ENCODE measurements at places on chromosomes 6 and 20. TPM values are rescaled to one million over a fixed set of nuclear protein-coding genes. Genes with fewer than 3 reads are reported as not detected.
A peak's percentile ranks its signal among the peaks of the same experiment; 100 is the strongest.

DNA sequence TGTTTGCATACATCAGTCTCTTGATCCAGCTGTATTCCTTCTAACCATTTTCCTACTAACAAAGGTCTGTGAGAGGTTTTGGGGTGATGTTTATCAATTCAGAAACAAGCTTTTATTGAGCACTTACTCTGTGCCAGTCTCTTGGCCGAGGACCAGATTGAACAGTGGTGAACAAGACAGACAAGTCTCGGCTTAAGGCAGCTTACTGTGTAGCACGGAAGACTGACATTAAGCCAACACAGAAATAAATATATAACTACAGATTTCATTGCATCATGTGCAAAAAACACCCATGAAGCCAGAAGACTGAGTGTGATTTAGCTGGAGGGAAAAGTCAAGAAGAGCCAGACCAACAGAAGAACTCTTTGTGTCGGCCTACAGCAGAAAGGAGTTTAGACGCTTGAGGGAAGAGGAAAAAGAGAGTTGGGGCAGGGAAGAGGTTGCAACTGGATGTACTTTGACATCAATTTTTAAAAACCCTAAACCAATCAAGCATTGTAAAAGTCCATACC lies 549.6 kb upstream of the CITED2 start:
- no peak for DNase-seq

DNA sequence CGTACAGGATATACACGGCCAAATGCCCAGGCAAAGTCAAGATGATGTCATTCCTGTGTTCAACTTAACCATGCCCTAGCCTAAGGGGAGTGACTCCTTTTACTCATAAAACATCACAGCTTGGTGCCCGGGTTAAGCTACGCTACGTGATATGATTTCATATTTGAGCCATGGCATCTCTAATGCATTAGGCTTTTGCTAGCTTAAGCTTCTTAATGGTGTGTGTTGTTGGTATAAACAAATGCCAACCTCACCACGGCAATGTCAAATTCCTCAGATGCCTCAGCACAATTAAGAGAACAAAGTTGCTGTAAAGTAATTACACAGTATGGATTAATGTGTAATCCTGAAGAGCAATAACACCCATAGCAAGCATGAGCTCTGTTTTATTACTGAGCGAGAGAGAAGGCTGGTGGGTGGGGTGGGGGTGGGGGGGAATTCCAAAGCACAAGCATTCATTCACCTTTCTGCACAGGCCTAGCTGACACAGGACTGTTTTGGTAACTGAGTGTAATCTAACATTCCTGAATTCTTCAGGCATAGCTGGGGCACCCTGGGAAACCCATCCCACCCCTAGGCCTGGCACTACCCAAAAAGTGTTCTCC lies 44.7 kb upstream of the CNKSR3 start:
- DNase-seq, result no peak

- no peak for DNase-seq
These were observed 1.5 kb downstream of the TTPAL start for GRCh38 chr20:44477151-44477550.

DNA sequence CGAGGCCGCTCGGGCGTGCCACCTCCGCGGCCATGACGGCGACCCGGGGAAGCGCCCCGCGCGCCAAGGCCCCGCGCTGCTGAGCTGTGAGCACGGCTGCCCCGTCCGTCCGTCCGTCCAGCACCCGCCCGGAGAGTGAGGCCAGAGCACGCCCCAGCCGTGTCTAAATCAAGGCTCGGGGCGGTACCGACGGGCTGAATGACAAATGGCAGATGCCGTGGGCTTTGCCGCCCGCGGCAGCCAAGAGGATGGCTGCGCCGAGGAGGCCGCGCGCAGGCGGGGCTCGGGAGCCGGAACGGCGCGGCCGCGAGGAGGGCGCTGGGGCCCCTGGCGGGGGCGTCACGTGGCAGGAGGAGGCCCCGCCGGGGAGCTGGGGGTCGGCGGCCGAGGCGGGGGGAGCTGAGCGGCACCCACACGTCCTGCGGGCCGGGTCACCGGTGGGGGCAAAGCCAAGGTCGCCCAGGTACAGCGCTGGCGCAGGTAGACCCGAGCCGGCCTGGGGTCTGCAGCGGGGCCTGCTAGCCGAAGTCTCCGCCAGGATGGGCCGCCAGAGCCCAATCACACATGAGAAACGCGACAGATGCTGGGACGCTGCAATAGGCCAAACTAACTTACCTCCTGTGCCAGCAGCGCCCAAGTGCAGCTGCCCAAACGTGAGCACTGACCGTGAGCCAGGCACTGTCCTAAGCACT lies at the start of gene PLAGL1:
Gene PLAGL1, minus strand, starts transcription at position 140 of the 692 bp plus-strand sequence. CDS start 60,123 bp downstream, outside the sequence.
- peak; percentile 78 for DNase-seq

DNA sequence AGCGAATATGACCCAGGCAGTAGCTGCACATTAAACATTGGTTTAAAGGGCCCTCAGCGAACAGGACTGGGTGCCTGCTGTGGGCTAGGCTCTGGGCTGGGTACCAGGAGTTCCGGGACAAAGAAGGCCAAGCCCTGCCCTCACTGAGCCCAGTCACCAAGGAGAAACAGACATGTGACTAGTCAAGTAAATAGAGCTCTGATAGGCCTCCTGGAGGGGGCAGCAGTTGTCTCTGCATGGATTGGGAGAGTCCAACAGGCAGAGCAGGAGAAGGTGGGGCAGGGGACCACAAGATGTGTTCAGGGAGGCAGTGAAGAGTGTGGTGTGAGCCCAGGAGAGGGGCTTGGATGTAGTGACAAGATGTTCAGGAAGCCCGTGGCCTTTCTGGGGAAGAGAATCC lies 3.1 kb downstream of the HM13 start:
- DNase-seq, result peak; percentile 89

GRCh38 chr6:13116155-13116554 lies 212.2 kb downstream of the TBC1D7 start:
- DNase-seq, result no peak

GRCh38 chr6:34005901-34006531 lies 139.9 kb downstream of the GRM4 start:
- DNase-seq, result peak; percentile 94

The NOX3 gene
- total RNA-seq, result not detected

DNA sequence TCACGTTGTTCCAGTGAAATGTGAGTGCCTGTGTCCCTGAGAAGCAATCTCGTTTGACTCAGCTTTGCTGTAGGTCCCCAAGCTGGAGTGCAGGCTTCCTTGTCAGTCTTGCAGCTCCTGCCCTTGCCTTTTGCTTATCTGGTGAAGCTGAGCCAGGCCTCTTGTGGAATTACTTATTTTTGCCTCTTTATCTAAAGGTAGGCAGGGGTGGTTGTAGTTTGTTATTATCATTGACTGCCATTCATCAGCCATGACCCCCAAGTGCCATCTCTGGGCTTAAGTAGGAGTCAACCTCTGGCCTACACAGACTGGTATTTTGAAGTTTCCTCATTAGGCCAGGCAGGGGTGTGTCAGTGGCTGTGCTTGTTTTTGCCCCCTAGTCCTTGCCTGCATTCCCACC lies 2.1 kb downstream of the TMEM14B start:
- no peak for DNase-seq

GRCh38 chr6:165446331-165446730 lies 136.9 kb upstream of the C6orf118 start:
- no peak for DNase-seq

The SNX3 gene
- 87.2 TPM for total RNA-seq

- DNase-seq, result no peak
These were observed 3.1 kb upstream of the SNAP91 start for GRCh38 chr6:83711958-83712357.

DNA sequence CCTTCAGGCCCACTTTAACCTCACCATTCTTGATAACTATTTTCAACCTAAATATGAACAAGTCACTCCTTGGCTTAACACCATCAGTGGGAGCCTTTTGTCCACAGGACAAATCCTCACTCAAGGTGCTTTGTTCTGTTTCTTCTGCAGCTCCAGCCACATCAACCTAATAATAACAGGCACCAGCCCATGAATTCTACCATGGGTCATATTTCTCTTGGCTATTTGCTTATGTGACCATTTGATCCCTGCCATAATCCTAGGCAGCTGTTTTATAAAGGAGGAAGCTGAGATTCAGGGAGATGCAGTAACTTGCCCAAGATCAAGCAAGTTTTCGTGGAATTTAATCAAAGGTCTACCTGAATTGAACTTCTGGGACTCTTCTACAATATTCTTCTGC lies 561.3 kb downstream of the DHX35 start:
- DNase-seq, result no peak

DNA sequence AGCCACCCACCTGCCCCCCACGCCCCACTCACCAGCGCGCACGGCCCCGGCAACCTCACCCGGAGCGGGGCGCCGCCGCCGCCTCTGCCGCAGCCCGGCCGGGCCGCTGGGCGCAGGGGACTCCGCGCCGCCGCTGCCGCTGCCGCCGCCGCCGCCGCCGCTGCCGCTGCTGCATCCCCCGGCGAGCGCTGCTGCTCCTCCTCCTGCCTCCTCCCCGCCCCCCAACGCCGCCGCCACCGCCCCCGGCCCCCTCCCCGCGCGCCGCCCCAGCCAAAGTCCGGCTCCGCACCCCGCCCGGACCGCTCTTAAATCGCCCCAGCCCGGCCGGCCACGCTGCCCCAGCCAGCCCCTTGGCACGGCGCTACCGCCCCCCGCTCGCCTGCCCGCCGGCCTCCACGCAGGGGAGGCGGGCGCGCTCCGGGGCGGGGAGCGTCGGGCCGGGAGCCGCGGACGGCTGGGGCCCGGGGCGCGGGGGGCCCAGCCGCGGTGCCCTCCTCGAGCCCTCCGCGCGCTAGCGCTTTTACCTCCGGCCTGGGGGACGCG lies at the start of gene SULF2:
Gene SULF2, minus strand, starts transcription at position 171 of the 543 bp plus-strand sequence. CDS start 28,118 bp downstream, outside the sequence.
- peak; percentile 61 for DNase-seq

DNA sequence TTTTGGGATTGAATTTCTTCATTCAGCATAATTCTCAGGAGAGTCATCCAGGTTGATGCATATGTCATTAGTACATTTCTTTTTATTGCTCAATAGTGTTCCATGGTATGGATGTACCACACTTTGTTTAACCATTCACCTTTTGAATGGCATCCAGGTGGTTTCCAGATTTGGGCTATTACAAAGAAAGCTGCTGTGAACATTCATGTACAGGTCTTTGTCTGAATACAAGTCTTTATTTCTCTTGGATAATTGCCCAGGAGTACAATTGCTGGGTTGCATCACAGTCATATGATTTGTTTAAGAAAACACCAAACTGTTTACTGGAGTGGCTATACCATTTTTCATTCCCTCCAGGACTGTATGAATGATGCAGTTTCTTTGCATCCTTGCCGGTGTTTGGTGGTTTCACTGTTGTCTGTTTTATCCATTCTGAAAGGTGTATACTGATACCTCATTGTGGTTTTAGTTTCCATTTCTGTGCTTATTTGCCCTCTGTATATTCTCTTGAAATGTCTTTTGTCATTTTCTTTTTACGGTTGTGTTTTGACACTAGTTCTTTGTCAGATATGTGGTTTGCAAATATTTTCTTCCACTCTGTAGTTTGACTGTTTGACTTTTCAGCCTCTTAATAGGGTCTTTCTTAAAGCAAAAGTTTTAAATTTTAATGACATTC lies 8.8 kb downstream of the CDKAL1 start:
- DNase-seq, result no peak
